CD4-positive, alpha-beta T cell treated with Interleukin-15 for 1 hour (primary cell): ENCODE measurements at places on chromosomes 1 and 21.

DNA sequence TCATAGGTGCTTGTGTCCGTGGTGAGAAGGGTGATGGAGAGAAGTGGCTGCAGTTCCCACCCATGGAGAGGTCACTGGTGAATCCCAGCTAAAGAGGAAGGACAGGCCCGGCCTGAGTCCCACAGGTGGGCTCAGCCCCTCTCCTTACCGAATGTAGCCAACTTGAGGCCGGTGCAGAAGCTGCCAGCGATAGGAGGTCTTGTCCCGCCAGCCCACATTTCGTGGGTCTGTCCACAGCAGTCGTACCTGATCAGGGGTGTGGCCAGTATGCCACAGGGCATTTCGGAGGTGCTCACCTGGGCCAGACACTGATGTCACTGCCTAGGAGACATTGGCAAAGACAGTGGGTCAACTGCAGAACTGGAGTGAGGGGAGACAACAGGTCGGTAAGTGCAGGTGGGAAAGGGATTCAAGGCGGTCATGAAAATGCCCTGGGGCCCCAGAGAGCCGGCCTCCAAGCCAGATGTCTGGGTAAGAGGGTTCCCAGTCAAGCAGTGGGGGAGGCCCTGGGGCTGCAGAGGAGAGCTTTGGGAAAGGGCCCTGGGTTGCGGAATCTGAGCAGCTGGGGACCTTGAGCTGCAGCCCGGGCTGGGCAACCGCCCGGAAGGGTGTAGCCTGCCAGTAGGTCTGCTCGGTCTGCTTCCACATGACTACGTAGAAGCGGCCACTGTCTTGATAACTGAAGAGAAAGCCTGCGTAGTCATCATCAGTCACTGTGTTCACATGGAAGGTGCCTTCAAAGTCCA lies 10.6 kb downstream of the THBS3 start:
- no peak for DNase-seq

- DNase-seq, result peak; percentile 69
Observed at GRCh38 chr1:212683357-212683722, 16.3 kb downstream of the BATF3 start.

DNA sequence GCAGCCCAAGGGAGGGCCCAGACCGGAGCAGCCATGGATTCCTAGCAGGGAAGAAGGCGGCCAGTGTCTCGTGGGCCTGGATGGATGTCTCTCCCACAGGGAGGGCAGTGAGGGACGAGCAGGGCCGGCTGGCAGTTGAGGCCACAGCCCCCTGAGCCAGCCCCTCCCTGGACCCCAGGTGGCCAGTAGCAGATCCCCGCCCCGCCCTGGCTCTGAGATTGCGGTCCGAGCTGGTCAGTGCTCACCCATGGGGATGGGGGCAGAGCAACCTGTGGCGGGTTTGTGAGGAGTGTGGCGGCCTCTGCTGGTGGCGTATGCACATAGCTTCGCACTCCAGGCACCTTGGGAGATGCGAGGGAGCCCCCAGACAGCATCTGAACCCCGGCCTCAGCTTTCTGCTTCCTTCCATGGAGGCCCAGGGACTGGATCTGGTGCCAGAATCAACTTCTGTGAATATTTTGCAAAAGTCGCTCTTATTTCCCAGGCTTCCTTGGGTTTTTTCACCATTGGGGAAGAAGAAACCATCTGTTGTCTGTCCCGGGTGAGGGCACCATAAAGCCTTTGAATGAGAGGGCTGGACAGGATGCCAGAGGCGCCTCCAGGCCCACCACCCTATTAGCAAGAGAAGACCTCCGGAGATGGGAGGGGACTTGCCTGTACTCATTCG lies 8.4 kb upstream of the KCNN3 start:
- DNase-seq, result peak; percentile 68

DNA sequence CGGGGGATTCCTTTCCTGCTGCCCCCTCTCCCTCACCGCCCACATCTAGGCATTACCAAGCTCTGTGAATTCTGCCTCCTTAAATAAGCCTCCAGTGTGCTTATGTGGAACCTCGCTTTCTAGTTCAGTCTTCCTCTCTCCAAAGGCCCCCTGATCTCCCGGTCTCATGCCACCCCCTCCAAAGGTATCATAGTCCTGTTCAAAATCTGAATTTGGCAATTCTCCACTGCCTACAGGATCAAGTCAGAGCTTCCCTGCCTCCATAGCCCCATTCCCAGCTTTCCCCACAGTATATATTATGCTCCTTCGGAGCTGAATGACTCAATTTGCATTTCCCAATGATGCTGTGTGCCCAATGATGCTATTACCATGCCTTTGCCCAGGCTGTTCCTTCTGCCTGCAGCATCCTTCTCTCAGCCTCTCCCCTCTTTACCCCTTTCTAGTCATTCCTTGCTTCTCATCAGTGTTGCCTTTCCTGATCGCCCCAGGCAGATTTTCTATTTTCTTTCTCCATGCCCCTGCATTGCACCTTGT lies 1.7 kb downstream of the AZIN2 start:
- no peak for DNase-seq

DNA sequence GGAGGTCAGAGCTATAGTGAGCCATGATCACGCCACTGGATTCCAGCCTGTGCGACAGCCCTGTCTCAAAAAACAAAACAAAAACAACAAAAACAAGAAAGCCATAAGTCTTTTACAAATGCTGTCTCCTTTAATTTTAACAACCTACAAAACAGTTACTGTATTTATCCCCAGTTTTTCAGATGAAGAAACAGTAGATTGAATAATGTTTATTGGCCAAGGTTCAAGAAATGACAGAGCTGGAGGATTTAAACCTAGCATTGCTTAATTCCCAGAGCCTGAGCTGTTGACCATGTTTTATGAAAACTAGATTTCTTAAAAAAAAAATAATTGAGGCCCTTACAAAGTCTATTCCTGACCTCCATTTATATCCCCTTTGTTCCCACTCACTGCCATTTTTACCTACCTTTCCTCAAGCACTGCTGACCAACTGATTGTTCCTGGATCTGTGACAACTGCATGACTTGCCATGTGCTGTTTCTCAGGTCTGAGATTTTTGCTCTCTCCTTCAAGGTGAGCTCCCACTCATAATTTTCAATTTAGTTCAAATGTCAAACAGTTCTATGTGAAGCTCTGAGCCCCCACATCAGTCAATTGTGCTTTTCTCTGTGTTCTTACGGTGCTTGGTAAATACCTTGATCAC lies 140.8 kb downstream of the CHRM3 start:
- DNase-seq, result no peak

- no peak for DNase-seq
Observed at GRCh38 chr1:98001764-98002163, 80.9 kb upstream of the DPYD start.

- peak; percentile 61 for DNase-seq
Observed at GRCh38 chr21:35932232-35932911, 128.0 kb downstream of the SETD4 start.

GRCh38 chr1:101293461-101294051 lies 56.7 kb downstream of the S1PR1 start:
- DNase-seq, result peak; percentile 40

DNA sequence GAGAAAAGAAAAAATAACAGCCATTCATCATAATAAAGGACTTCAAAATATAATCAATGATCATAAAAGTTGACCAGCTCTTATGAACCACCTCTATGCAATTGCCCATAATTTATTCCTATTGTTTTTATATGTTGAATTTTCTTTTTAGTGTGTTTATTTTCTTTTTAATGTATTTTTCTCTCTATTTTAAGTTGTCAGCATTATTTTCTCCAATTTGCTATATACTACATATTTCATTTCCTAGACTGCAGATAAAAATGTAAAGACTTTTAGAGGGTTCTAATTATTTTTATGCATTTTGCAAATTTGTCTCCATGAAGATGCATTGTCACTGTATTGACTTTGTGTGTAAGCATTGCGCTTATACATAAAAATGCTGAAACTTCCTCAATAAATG lies 58.4 kb downstream of the MROH9 start:
- no peak for DNase-seq

- no peak for DNase-seq
Observed at GRCh38 chr1:243642936-243643335, 207.1 kb downstream of the AKT3 start.

DNA sequence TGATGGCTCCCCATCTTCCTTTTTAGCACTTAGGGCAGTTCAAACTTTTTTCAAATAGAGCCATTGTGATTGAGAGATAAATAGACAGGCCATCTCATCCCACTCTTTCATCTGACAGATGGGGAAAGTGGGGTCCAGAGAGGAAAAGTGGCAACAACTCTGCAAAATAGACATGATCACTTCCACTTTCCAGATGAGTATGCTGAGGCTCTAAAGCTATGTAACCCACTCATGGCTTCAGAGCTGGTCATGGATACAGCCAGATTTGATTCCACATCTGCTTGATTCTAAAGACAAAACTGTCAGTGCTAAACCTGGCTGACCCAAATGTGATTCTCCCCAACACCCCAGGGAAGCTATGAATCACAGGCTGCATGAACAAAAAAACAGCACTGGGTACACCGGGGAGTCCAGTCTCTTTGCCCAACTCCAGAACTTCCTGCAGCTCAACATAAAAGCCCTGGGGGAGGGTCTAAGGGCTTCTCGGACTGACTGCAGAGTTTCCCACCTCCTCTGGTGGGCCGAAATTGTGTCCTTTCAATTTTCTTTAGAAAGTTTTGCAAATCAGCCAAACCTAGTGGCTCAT lies 59.3 kb downstream of the PLPP3 start:
- no peak for DNase-seq

DNA sequence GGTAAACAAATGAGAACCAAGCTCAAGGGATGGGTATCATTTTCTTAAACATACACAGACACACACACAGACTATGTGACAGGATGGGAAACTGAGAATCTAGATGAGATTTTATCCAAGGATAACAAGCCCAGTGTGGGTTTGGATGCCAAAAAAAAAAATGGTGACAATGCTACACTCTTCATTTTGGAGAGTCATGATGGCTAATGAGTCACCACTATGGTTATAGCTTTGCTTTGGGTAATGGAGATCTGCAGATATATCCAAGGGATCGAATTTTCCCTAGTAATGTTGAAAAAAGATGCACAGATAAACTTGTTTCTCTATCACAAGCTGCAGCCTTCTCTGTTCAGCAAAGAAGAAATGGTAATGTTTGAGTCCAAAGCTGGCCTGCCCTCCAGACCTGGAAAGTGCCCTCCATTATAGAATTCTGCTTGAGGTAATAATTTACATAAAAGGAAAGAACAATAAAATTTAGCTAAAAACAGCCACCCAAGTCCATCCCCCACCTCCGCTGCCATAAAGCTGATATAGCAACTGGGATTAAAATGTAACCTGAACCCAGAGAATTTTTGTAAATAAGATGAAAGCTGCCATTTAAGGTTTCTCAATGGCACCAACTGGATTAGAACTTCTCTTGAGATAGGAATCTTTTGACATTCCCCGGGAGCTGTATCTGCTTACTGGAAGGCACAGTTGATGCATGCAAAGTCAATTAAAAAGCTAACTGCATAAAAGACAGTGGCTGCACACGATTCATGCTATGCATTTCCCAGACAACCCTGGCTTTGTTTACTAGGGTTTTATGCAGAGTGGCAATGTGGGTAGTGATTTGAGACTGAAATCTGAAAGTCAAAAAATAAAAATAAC lies 395.2 kb upstream of the LYPLAL1 start:
- DNase-seq, result no peak

GRCh38 chr1:27724961-27725373 lies 794 bp upstream of the FAM76A start:
- no peak for DNase-seq

GRCh38 chr1:73096841-73097240 lies 814.5 kb upstream of the NEGR1 start:
- no peak for DNase-seq

DNA sequence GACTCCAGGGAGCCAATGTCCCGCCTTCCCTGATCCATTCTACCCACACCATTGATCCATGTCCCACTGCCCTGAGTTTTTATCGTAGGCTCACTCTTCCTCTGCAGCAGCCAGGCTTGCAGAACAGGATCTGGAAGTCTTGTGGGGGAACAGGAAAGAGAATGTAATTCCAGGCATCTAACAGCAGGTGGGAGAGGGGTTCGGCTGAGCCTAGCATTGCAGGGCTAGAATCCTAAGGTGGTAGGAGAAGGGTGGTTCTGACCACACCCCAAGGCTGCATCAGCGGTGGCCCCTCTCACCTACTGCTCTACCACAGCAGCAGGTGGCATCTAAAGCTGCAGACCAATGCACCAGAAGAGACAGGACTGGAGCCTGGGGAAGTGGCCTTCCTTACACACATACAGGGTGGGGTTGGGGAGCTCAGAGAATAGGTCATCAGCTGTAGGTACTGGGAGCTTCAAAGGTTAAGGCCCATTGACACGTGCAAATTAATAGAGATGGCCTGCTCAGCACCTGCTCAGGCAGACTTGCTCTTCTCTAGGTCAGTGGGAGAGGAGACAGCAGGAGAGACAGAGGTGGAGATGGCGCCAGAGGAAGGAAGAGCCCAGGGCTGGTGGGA lies 20.5 kb downstream of the KNCN start:
- DNase-seq, result no peak

- DNase-seq, result no peak
Observed at GRCh38 chr21:43210454-43211071, 41.8 kb downstream of the CRYAA start.

- no peak for DNase-seq
Observed at GRCh38 chr1:10986525-10986890, 25.9 kb upstream of the TARDBP start.

DNA sequence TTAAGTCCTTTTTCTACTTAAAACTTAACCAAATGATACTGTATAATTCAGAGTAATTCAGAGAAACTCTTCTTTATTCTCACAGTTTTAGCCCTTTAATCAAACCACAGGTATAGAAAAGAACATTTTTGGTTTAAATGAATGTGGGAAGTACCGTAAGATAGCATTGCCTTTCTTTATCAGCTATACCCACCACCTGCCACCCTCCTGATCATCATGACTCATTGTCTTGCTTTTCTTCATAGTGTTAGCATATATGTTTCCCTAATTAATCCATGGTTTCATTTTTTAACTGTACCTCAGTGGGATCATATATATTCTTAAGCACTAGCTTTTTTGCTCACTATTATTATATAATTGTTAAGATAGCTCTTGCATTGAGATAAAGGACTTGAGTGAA lies 27.5 kb upstream of the ANGPTL1 start:
- no peak for DNase-seq

GRCh38 chr1:161182214-161182613 lies 4.9 kb upstream of the B4GALT3 start:
- peak; percentile 68 for DNase-seq

GRCh38 chr1:159882527-159882862 lies 17.5 kb downstream of the CFAP45 start:
- DNase-seq, result no peak

DNA sequence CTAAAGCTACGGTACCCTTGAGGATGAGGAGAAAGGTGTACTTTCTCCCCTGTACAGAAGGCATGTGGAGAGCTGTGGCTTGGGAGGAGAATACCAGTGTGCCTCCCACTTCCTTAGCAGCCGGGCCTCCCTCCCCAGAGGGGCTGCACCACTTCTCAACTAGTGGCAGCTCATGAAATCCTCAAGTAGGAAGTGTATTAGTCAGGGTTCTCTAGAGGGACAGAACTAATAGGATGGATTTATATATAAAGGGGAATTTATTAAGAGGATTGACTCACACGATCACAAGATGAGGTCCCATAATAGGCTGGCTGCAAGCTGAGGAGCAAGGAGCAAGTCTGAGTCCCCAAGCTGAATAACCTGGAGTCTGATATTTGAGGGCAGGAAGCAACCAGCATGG lies 53.1 kb upstream of the PPP2R5A start:
- no peak for DNase-seq
